NCI-H226 (cell line): ENCODE measurements at places on chromosomes 2 and 18.

DNA sequence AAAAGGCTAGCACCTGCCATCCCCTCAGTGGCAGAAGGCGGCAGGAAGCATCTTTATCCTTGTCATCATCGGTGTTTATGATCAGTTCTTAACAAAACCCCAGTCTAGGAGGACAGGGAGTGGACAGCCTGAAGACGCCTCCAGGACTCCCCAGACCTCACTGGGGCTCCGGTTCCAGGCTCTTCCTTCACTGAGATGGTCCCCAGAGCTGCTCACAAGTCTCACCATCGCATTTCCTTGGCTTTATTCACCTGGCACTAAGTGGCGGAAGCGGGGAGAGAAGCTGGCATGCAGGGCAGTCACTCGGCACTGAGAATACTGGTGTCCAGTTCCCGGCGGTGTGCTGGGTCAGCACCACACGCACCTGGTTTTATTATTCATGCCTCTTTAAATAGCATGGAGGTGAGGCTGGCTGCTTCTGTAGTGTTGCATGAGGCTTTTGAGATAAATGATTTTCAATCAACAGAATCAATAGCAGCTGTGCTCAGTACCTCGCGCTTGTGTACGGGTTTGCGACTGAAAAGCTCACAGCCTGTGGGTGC, 68.7 kb downstream of the CABLES1 start:
- no peak for DNase-seq

GRCh38 chr18:22988208-22988607, 55.1 kb downstream of the RBBP8 start:
- DNase-seq, result no peak

GRCh38 chr2:219001577-219002394, 8.6 kb upstream of the CRYBA2 start:
- DNase-seq, result no peak

DNA sequence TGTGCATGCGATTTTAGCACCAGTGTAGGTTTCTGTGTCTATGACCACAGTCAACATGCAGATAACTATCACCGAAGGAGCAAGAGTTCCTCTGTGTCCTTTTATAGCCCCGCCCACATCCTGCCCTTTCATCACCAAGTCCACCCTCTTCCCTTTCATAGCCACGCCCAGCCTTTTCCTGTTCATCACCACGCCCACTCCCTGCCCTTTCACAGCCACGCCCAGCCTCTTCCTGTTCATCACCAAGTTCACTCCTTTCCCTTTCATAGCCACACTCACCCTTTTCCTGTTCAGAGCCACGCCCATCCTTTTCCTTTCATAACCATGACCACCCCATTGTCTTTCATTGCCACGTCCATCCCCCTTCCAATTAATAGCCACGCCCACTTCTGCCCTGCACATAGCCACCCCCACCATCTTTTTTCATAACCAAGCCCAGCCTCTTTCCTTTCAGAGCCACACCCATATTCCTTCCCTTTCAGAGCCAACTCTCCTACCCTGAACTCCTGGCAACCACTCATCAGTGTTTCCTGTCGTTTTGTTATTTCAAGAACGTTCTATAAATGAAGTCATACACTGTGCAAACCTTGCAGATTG, 273.9 kb downstream of the MYT1L start:
- DNase-seq, result no peak

GRCh38 chr2:77566131-77566530, 44.0 kb upstream of the LRRTM4 start:
- DNase-seq, result no peak

- DNase-seq, result no peak
Observed at GRCh38 chr2:51846796-51847195, 814.9 kb upstream of the NRXN1 start.

GRCh38 chr2:148602885-148603561, 41.5 kb upstream of the EPC2 start:
- DNase-seq, result no peak
